ENCODE measurements at places on chromosomes 12 and 14. TPM values are rescaled to one million over a fixed set of nuclear protein-coding genes. Genes with fewer than 3 reads are reported as not detected.

Gene NIN
- total RNA-seq = 44.8 TPM

Gene VDR
- total RNA-seq = 156 TPM

Gene STYK1
- not detected for total RNA-seq

Gene CCDC197
- total RNA-seq = 0.44 TPM

Gene CLEC2D
- total RNA-seq = 199 TPM

Gene FAM90A1
- 0.41 TPM for total RNA-seq

Gene C14orf39
- total RNA-seq = not detected

Gene ANKRD33
- not detected for total RNA-seq

Gene RNU4-1
- total RNA-seq = 1,180 TPM

Gene P2RX2
- not detected for total RNA-seq

DNA sequence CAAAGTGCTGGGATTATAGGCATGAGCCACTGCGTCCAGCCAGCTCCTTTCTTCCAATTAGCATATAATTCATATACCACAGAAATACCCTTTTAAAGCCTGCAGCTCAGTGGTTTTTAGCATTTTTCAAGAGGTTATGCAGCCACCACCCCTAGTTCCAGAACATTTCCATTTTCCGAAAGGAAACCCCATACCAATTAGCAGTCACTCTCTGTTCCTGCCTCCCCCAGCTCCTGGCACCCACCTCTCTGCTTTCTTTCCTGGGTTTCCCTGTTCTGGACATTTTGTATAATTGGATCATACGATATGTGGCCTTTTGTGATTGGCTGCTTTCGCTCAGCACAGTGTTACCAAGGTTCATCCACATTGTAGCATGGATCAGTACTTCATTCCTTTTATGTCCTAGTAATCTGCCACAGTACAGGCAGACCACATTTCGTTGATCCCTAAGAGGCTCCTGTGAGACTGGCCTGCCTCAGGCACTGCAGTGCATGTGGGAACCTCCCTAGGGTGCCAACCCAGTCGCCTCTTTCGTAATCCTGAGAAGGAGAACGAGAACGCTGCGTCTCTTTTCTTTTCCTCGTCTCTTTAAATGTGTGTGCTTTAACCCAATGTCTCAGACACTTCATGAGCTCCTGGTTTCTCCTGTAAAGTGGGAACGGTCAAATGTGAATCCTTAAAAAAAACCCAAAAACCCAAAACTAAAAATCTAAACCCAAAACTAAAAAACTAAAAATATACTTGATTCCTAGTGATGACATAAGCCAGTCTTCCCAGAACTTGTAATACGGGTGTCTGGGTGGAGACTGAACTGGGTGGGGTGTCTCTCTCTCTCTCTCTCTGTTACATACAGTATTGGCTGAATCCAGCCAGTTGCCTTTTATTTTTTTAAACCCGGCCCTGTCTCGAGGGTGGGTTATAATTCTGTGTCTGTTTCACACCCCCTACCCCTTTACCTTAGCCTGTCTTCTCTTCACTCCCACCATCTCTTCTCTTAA lies 14.7 kb downstream of the AACS start:
- no peak for DNase-seq

DNA sequence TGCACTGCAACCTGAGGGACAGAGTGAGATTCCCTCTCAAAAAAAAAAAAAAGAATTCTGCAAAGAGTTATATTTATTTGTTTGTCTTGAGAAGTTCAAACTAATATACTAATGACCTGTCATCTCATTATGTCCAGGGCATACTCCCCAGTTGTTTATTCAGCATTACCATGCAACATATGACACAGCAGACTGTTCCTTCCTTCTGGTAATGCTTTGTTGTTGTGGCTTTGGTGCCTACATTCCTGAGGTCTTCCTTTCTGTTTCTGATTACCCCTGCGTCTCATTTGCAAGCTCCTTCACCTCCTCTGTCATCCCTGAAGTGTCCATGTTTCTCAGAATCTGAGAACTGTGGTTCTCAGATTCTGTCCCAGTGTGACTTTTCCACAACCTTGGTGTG lies 55.3 kb downstream of the DERA start:
- DNase-seq = no peak

GRCh38 chr12:1663440-1664132 lies 27.3 kb upstream of the ADIPOR2 start:
- DNase-seq = no peak

GRCh38 chr12:94327809-94328208 lies 131.9 kb downstream of the CEP83 start:
- no peak for DNase-seq

GRCh38 chr12:57224973-57225679 lies 4.4 kb upstream of the SHMT2 start:
- peak; percentile 75 for DNase-seq

DNA sequence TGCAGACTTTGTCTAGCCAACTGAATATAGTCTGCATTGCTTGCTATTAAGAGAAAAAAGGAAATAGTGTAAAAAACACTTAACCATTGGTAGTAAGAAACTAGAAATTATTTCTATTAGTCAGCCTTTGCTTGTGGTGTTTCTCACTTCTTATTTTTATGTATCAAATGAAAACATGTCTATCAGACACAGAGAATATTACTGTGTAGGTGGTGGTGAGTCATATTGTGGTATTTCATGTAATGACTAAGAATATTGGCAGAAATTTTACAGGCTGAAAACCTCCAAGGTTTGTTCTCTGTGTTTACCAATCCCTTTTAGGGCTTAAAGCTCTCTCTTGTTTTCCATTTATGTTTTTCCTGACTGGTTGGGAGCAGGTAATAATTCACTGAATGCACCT lies 87.2 kb downstream of the DAAM1 start:
- no peak for DNase-seq

- DNase-seq = peak; percentile 42
These were observed 32.2 kb upstream of the DCD start for GRCh38 chr12:54680374-54680773.

DNA sequence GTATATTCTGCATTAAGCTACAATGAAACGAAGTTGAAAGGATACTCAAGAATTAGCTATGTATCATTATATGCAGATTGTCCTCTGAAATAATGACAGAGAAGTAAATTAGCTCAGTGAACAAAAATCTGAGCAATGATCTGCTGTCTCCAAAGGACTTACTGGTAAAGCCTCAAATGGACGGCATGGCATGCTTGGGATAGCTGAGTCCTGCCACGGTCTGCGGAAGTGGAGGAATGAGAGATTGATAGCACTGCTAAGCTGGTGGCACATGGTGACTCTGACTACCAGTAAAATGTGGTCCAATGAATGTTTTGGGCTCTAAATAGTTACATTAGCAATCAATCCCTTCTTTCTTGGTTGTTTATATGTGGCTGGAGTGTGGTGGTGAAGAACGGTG lies 3.7 kb upstream of the DENND5B start:
- DNase-seq = no peak

DNA sequence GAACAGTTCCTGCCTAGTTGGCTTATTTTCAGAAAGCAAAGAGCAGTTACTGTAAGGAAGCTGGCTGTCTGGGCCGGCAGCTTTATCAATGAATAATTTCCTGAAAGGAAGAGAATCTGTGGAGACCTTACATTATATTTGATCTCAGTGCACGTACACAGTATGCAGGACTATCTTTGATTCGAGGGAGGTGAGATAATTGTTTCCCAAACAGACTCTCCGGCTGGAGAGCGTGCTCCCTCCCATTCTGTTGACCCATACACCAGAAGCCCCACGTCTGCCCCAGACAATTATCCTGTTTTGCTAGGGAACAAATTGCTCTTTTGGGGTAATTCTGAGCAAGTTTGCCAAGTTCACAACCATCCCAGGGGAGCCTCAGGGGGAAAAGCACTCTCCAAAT lies 1115.0 kb downstream of the VRK1 start:
- no peak for DNase-seq

- no peak for DNase-seq
These were observed 13.0 kb upstream of the SERPINA12 start for GRCh38 chr14:94522115-94522724.

- no peak for DNase-seq
These were observed 756 bp downstream of the LGR5 start for GRCh38 chr12:71440345-71440762.

DNA sequence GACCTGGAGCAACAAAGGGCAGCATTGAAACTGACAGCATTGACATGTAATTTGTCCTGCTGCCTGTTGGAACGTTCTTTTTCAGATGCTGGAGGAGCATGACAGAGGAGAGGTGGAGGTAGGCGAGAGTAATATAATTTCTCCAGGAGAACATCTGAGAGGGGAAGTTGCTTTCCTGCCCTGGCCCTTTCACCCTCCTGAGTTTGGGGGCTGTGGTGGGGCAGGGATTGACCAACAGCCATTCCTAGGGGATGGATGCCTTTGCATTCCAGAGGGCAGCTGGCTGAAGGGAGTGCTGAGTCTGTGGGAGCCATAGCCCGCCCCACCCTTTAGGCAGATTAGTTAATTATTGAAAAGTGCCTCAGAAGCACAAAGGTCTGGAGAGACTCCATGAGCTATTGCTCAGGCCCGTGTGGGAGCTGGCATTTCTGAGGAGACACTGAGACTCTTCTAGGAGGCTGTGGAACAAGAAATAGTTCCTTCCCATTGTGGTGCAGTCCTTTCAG lies 73.5 kb downstream of the ARF6 start:
- no peak for DNase-seq

- DNase-seq = no peak
These were observed 23.6 kb upstream of the C12orf71 start for GRCh38 chr12:27105746-27106536.

DNA sequence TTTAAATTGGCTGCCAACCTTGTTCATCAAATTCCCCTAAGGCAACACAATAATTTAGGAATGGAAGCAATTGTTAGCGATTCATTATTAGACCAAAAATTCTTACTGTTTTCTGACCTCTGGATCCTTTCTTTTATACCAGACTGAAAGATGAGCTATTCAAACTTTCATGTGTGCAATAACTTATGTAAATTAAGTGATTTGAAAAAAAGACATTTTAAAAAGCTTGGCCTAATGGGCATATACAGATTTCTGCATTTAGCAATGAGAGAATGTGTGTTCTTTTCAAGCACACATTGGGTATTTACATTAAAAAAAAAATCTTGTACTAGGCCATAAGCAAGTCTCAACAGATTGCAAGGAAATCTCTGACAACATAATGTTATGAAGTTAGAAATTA lies 65.5 kb downstream of the C12orf75 start:
- DNase-seq = no peak

DNA sequence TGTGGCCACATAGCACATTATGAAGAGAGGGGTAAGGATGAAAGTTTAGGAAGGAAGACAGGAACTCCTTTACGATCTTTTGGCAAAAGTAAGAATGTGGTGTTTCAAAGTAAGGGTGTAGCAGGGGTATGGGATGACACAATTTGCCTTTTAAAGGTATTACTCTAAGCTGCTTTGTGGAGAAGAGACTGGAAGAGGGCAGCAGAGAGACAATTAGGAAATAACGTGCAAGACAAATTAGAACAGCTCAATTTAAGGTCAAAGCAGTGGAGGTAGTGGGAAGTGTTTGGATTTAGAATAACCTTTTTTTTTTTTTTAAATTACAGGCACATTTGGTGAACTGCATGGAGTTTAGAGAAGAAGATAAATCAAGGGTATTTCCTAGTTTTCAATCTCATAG lies 342.6 kb downstream of the NOVA1 start:
- DNase-seq = no peak

DNA sequence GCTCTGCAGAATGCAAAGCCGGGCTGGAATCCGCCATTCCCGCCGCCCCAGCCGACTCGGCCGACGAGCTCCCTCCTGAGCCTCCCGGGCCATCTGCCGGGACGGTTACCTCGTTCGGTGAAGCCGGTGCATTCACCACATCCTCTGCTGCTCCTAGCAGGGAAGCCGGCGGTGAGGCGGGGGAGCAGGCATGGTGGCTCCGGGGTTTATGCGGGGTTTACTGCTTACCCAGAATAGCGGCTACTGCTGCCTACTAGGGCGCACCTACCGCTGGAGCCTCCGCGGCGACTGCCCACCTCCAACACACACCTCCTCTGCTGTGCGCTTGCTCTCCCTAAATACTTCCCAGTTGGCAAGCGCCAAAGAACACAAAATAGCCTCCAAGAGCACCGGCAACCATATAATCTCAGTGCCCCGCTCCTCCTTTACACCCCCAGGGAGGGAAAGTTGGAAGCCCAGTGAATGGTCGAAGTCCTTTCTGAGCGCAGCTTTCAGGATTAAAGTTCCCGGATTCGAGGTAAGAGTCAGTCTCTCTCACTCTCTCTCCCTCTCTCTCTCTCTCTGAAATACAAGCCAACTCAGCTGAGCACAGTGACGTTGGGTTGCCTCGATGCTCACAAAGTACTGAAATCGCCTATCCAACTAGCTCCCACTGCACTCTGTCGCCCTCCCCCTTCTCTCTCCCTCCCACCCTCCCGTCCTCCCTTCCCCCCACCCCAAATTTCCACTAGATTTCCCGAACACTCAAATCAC lies at the start of gene TBX5:
Gene TBX5 (minus strand): TSS at position 626 of the 753 bp plus-strand sequence. CDS start 2,246 bp downstream, outside the sequence.
- DNase-seq = no peak

DNA sequence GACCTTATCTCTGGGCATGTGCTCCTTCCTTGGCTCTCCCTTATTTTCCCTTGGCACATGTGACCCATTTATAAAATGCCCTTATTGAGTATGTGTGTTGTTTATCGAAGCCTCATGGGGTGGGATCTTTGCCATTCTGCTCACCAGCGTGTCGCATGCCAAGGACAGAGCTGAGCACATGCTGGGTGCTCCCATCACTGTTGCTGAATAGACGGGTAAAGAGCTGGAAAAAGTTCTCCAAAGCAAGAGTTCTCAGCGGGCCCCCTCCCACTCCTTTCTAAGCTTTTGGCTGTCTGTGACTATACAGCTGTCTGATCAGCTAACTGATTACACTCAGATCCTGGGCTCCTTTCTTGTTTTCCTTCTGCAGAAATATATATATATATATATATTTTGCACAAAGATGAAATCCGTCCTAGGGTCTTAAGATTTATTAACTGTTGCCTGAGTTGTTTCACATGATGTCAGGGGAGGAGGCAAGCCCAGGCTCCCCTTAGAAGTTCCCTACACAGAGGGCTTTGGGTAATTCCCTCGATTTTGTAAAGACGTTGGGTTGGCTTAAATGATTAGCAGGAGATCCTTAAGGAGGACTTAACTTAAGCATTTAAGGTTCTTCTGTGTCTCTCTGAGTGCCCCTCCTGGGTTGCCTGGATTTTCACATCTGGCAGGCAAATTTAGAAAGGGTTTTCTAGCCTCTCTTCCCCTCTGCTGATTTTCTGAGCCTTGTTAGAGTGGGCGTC lies 71.6 kb downstream of the TMEM132C start:
- no peak for DNase-seq

DNA sequence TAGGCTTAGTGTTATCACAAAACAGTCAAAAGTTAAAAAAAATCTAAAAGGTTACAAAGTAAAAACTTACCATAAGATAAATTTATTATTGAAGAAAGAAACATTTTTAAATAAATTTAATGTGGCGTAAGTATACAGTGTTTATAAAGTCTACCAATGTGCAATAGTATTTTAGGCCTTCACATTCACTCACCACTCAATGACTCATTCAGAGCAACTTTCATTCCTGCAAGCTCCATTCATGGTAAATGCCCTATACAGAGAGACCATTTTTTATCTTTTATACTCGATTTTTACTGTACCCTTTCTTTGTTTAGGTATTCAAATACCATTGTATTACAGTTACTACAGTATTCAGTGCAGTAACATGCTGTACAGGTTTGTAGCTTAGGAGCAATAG lies 124.5 kb downstream of the ANO4 start:
- DNase-seq = no peak

All from activated CD4-positive, alpha-beta memory T cell treated with anti-CD3 and anti-CD28 coated beads for 36 hours (primary cell).